Fibroblast of skin of left quadriceps (primary cell): ENCODE measurements at places on chromosomes 5 and 9.

- peak; percentile 34 for DNase-seq
Observed at GRCh38 chr5:31366941-31367340, 165.0 kb downstream of the DROSHA start.

DNA sequence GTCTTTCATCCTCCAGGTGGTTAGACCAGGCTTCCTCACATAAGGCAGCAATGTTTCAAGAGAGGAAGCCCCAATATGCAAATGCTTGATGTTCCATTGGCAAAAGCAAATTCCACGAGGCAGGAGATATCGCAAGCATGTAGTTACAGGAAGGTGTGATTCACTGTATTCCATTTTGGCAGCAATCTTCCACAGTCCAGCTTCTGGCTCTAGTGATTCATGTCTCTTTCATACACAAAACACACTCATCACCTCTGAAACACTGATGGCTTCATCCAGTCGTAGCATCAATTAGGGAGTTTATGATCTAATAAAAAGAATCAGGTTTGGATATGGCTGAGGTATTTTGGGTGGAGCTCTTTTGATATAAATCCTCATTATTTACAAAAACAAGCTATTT lies 552.2 kb upstream of the RIOK2 start:
- peak; percentile 63 for DNase-seq

GRCh38 chr5:37837414-37838032 lies 2.3 kb downstream of the GDNF start:
- DNase-seq, result no peak

DNA sequence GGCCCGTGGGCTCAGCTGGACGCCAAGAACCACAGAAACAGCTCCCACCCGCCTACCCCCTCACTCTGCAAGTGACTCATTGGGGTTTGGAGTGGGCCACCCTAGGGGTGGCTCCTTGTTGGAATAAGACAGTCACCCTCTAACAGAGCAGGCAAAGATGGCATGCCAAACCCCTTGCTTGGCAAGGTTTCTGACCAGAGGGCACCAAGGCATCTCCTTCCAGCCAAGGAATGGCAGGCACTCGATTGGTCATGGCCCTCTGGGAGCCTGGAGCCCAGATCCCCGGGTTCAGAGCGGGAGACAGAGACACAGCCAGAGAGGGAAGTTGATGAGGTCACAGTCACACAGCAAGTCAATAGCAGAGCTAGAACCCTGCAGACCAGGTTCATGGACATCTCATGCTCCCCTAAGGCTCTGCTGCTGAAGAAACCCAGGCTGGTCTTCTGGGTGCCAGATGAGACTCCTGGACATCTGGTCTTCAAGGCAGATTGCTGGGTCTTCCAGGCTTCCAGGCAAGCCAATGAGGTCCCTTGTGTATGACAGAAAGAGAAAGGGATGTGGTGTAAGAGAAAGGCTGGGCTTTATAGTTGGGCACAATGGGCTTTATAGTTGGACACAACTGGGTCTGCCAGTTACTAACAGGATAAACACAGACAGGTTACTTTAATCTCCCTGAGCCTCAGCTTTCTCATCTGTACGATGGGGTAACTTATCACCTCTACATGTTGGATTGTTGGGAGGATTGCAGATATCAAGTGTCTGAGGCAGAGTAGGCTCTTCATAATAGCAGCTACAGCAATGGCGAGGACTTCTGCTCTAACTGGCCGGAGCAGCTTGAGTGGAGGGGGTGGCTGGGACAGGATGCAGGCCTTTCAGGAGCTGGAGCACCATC lies 23.3 kb upstream of the KIF12 start:
- DNase-seq, result no peak

- DNase-seq, result no peak
Observed at GRCh38 chr9:135379540-135380267, 99.9 kb upstream of the PPP1R26 start.

- DNase-seq, result no peak
Observed at GRCh38 chr5:30846171-30846570, 347.3 kb upstream of the CDH6 start.

- no peak for DNase-seq
Observed at GRCh38 chr5:146675636-146676035, 159.6 kb upstream of the GPR151 start.

GRCh38 chr5:143449772-143450171 lies 46.3 kb upstream of the NR3C1 start:
- DNase-seq, result no peak

- DNase-seq, result peak; percentile 95
Observed at GRCh38 chr5:399296-400281, 43.4 kb upstream of the EXOC3 start.

- no peak for DNase-seq
Observed at GRCh38 chr5:63794296-63794695, 167.9 kb downstream of the HTR1A start.

DNA sequence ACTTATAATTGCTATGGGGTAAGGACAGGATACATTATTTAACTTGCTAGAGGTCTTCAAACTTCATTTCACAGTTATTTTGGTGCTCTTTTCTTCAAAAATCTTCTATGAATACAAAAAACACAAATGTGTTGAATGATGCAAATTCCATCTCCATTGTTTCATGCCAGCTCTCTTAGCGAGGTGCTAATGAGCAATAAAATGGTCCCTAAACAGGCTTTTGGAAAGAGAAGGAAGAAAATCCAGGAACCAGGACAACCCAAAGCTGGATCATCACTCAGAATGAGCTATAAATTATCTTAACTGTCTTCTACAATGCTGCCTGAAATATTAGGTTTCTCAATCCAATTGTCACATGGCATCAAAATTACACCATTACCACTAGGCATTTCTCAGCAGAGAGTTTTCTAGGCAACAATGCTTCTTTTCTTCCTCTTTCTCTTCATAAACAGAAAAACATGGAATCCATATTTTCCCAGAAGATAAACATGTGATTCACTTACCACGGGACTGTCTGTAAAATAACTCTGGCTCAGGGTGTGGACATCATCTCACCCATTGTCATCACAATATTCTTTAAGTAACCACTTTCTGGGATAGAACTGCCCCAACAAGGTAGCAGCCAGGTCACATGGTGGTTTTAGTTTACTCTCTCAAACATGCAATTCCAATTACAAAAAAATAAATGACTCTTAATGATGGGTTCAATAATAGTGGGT lies 249.4 kb downstream of the NPR3 start:
- no peak for DNase-seq

DNA sequence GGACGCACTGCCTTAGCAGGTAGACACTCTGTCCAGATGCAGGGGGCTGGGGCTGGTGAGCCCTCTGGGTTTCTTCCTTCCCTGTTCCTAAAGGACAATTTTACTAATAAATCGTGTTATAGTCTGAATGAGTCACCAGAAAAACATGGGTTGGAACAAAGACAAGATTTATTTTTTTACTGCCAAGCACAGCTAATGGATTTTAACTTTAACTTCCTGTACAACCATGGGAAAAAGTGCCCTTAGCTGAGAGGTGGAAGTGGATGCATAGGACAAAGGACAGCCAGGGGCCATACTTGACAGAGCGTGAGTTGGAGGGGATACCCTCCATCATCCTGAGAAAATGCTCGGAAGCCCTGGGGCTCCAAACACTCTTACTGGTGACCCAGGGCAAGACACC lies 300.7 kb downstream of the MSX2 start:
- no peak for DNase-seq

DNA sequence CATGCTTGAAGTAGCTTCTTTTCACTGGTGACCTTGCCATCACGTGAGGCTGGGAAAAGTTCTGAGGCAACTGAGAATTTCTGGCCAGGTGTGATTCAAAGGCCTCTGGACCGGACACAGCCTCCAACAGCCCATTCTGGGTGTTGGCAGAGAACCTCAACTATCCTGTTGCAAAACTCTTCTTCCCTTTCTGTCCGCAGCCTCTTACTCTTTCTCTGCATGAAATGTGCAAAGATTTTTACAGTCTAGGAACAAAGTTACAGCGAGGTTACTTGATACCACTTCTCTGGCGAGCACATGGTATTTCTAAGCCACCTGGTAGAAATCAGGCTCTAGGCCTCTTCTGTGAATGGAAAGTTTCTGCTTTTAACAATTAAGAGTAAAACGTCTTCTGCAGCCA lies 79.2 kb downstream of the FREM1 start:
- no peak for DNase-seq

DNA sequence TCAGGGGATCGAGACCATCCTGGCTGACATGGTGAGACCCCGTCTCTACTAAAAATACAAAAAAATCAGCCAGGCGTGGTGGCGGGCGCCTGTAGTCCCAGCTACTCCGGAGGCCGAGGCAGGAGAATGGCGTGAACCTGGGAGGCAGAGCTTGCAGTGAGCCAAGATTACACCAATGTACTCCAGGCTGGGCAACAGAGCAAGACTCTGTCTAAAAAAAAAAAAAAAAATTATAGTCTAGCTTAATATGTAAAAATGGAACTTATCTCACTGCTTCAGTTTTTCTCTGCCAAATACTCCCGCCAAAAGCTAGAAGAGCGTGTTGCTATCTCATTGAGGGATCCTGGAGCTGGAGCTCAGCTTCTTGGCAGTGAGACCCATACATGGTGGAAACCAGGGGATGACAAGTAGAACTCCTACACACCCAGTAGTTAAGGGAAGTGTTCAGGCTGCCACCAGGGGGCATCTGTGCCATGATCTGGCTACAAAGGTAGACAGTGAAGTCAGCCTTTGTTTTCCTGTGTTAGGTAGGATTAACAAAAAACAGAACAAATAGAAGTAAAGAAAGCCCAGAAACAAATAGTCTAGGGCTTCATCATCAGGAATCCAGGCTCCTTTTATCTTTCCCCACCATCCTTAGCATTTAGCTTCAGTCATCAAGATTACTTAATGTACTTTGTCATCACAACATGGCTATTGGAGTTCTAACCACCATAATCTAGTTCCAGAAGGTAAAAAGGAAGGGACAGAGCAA lies 33.6 kb upstream of the GLIPR2 start:
- DNase-seq, result peak; percentile 20

GRCh38 chr5:153358315-153358976 lies 132.0 kb upstream of the GRIA1 start:
- no peak for DNase-seq

GRCh38 chr9:134476272-134476941 lies 150.2 kb downstream of the RXRA start:
- no peak for DNase-seq

DNA sequence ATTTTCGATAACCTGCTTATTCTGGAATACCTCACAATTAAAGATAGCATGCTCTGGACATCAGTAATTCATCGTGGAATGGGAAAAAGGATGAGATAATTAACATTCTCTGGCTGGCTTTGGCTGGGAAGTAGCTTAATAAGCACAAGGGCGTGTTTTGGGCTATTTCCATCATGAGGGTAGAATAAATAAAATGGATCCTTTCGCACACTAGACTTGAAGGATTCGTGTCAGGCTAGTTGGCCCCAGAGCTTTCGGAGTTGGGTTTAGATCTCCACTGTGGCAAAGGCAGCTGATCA lies 151.2 kb upstream of the ADRA1B start:
- DNase-seq, result no peak

DNA sequence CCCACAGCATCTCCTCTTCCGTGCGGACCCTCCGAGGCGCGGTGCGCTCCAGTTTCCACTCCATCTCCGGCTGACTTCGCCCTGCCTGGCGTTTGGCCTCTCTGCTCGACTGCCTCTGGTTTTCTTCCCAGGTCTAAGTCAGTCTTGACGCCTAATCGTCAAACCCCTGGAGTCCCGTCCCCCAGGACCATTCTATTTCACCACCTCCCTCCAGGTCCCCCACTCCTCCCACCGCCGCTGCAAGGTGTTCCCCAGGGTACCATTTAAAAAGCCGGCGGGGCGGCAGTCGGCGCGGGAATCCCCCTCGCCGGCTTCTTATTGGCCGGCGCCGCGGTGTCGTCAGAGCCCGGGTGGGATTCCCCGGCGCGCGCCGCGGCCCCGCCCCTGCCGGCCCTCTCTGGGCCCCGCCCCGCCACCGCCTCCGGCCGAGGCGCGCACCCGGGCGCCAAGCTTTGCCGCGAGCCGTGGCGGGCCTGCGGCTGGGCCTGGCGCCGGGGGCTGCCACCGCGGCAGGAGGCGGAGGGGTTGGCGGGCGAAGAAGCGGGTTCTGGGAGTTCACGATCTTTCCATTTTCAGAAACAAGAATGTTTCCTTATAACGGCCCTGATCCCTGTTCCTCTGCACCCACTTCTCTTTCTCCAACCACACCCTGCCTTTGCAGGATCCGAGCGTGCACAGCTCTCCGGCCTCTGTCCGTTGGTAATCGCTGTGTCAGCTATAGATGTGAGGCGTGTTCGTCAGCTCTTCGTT lies at the start of gene CDC20B:
Gene CDC20B (minus strand): TSS at position 241 of the 750 bp plus-strand sequence. CDS start 177 bp downstream, at position 64.
- DNase-seq, result no peak

DNA sequence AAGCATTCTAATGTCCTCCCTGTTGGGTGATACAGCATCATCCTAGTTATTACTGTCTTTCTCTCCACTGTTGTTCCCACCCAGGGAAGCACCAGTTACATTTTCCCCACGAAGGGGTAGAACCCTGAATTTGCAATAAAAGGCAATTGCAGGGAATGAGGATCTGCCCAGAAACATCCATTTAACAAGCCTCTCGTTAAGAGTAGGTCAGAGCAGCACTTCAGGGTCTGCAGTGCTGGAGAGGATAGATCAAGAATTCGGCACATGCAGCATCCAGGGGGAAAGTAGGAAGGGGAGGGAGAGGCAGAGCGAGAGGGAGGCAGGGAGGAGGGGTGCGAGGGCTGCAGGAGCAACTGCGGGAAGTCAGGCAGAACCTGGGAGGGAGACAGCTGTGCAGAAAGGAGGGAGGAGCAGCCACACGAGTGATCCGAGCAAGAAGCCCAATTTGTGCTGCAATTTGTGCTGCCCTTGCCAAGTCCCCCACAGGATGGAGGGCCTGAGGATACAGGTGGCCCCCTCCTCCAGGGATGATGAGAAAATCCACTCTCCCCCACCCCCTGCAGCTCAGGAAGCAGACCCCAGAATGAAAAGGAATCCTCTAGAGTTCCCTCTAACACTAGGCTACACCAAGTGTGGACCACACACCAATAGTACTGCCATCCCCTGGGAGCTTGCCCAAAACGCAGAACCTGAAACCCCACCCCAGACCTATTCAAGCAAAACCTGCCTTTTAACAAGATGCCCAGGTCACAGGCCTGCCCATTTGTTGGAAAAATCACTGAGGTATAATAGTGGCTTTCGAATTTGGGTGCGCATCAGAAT lies 62.2 kb downstream of the EPB41L4B start:
- no peak for DNase-seq

- DNase-seq, result no peak
Observed at GRCh38 chr5:169974121-169974770, 6.0 kb downstream of the INSYN2B start.

- DNase-seq, result no peak
Observed at GRCh38 chr5:133468596-133468995, 143.7 kb downstream of the FSTL4 start.

DNA sequence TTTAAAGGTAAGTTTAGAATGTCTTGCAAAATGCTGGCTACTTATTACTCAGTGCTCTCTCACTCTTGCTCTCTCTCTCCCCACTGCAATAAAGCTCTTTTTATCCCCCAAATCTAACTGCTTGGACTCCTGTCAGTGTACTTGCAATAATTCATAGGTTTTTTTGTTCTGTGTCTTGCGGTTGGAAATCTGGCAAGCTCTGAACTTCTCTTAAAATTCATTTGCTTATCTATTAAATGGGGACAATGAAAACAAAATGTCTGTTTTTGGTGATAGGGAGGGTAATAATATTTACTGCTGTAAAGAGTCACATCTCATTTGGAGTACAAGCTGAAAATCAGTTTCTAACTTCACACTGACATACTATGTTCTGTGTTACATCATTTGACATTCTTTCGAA lies 18.7 kb upstream of the OR13D1 start:
- peak; percentile 54 for DNase-seq

- DNase-seq, result peak; percentile 71
Observed at GRCh38 chr9:12696931-12697622, 3.9 kb downstream of the TYRP1 start.

- DNase-seq, result peak; percentile 24
Observed at GRCh38 chr5:119022017-119022745, 33.8 kb upstream of the DTWD2 start.

- no peak for DNase-seq
Observed at GRCh38 chr5:169142264-169142970, 158.5 kb downstream of the SLIT3 start.
